Neural crest cell (in vitro differentiated cells): ENCODE measurements at places on chromosomes 2 and 18.

DNA sequence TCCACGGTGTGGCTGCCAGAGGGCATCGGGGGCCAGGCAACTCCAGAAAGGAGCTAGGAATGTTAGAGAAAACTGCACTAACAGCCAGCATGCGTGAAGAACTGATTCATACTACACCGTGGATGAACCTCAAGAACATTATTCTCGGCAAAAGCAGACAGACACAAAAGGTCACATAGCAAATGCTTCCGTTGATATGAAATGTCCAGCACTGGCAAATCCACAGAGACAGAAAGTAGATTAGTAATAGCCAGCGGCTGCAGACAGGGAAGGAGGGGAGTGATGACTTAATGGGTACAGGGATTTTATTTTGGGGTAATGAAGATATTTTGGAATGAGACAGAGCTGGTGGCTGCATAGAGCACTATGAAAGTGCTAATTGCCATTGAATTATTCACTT lies 37.4 kb downstream of the SCTR start:
- DNase-seq, result no peak

GRCh38 chr2:109527079-109527478 lies 86.7 kb downstream of the SEPTIN10 start:
- DNase-seq, result no peak

DNA sequence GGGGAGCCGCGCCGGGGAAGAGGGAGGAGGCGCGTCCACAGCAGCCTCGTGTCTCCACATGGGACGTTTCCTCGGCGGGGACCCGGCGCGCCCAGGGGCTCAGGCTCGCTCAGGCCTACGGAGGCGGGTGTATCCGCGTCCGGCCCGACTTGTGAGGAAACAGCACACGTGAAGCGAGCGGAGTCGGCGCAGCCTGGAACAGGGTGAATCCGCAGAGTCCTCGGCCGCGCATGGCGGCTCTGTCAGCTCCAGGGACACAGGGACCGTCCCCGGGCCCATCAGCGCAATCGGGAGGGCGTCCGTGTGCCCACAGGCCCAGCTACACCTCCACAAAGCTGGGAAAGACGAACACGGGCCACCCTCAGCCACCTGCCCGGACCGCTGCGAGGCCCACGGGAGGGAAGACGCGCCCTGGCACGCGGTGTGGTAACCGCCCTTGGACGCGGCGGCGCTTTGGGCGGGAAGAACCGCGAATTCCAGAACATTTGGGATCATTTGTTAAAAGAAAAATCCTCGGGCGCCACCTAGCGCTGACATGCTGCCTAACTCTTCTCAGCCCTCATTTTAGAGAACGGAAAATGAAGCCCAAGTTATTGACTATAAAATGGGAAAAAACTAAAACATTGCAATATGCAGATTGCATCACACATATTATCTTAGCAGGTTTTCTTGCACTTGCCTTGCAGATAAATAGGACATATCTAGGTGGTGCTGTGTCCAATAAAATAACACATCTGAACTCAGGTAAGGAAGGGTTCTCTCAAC lies 40.4 kb downstream of the TMEM18 start:
- DNase-seq, result peak; percentile 70

GRCh38 chr2:17515652-17516051 lies 2.6 kb downstream of the RAD51AP2 start:
- DNase-seq, result no peak

- no peak for DNase-seq
These were observed 22.1 kb downstream of the FIGN start for GRCh38 chr2:163713534-163714311.

DNA sequence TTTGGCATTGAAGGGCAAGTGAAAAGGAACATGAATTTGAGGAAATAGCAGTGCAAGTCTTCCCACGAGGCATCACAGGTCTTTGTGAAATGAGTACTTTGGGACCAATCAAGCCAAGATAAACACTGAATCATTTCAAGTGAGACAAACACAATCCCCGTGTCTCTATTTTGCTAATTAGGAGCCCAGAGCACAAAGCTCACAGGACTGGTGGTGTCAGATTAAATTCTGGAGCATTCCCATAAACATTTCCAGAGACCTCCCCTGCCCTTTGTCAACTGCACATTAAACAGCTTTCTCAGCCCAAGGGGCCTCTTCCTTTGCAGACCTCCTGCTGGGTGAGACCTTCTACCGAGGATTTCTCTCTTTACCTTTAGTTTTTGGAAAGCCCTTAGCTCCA lies 50.7 kb downstream of the DAPL1 start:
- no peak for DNase-seq

GRCh38 chr2:198657512-198658121 lies 800.1 kb downstream of the SATB2 start:
- peak; percentile 14 for DNase-seq

DNA sequence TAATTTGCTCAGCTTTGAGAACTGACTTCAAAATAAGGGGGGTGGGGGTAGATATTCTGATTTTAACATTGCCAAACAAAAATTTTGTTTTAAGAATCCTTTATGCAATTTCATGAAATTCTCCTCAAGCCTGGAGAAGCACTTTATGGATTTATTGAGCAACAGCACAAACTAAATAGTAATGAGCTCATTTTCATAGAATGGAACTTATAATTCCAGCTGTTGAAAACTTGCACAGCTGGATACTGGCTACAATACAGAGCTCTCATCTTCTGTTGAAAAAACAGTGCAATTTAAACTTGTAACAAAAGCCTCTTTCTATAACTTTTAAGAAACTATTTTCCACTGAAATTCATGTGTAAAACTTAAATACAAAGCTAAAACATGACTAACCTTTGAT lies 137.6 kb upstream of the FN1 start:
- DNase-seq, result no peak

GRCh38 chr2:70958759-70959158 lies 19.7 kb upstream of the ANKRD53 start:
- DNase-seq, result no peak

DNA sequence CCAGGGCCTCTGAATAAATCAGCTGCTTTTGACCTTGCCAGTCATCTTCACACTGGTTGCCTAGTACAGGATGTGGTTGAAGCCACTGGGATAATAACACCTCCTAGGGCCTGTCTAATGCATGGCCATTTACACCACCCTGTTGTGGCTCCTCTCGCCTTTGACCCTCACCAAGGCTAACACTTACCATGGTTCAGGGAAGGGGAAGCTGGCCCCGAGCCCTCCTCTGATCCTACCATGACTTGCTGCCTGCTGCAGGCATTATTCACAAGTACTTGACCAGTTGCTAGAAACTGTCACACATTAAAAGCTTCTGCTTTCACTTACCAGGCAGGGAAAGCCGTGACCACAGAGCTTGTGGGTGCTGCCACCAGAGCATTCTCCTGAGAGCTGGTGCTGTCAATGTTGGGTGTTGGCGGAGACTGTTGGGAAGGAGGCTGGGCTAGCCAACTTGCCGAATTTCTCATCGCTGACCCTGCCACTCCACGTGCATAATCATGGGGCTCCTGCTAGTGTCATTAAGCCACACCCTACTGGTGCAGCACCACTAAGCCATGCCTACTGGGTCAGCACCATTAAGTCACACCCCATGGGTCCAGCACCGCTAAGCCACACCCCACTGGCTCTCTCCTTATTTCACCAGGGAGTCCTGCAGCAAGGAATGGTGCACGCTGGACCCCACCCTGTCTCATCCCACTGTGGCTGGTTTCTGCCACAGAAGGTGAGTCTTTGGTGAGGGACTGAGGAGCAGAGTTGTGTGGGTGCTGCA lies 47.0 kb upstream of the TTC39C start:
- no peak for DNase-seq

DNA sequence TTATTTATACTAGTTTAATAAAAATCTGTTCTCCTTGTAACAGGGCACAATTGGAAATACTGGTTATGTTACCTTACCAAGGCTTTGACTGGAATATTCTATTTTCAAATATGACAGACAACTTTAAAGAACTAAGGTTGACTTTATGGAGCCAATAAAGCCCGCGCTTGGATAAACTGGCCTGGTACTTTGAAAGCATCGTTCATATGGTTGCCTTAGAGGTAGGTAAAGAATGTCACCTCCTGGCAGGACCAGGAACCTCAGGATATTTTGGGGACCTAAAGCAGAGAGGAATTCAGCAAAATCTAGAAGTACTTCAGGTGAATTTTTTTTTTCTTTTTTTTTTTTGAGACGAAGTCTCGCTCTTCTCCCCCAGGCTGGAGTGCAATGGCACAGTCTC lies 71.2 kb upstream of the CREB1 start:
- DNase-seq, result no peak

- DNase-seq, result no peak
These were observed at the start of gene MFSD2B for GRCh38 chr2:24009680-24010476. Gene MFSD2B, plus strand, starts transcription at chr2:24010085. Its CDS starts 12 bp downstream, at chr2:24010097.

DNA sequence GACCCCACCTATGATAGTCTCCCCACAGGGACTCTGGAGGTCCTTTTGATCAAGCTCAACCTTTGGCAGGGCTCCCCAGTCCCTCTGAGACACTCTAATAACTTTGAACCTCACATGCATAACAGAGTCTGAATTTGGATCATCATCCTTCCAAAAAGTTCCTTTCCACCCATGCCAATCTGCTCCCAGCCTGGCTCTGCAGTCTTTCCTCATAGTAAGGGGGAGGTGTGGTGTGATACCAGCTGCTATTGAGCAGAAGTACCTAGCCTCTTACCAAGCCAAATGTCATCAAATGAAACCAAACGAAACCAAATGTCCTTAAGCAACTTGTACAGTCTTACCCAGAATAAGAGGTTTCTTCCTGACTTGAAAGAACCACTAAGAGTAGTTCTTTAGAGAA lies 36.5 kb downstream of the DTNA start:
- DNase-seq, result no peak

DNA sequence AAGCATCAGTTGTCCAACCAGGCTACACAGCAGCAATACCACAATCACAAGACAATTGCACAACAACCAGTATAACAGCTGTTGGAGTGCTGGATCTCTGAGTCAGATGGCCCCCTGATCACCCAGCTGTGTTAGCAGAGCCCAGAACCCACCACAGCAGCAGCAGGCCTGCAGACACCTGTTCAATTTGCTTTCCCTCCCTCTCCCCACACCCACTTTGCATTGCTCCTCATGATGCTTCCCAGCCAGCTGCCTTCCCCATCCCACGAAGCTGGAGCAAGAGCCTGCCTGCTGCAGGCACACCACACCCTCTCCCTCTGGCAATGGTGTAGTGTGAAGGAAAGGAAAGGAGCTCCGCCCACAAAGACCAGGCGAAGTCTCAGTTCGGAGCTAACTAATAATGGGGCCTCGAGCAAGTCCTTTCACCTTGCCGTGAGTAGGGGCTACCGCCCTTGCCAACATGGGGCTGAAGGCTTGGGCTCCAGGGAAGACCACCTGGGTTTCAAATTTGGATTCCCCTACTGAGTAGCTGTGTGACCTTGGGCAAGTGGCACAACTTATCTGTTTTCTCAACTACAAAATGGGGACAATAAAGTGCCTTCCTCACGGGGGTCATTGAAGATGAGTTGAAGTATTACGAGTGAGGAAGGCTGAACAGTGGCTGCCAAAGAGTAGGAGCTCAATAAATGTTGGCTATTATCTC lies 19.4 kb upstream of the ZBTB7C start:
- no peak for DNase-seq

GRCh38 chr2:106566050-106566449 lies 78.9 kb downstream of the CD8B2 start:
- DNase-seq, result no peak

GRCh38 chr2:156341452-156342253 lies 9.1 kb upstream of the NR4A2 start:
- peak; percentile 76 for DNase-seq

DNA sequence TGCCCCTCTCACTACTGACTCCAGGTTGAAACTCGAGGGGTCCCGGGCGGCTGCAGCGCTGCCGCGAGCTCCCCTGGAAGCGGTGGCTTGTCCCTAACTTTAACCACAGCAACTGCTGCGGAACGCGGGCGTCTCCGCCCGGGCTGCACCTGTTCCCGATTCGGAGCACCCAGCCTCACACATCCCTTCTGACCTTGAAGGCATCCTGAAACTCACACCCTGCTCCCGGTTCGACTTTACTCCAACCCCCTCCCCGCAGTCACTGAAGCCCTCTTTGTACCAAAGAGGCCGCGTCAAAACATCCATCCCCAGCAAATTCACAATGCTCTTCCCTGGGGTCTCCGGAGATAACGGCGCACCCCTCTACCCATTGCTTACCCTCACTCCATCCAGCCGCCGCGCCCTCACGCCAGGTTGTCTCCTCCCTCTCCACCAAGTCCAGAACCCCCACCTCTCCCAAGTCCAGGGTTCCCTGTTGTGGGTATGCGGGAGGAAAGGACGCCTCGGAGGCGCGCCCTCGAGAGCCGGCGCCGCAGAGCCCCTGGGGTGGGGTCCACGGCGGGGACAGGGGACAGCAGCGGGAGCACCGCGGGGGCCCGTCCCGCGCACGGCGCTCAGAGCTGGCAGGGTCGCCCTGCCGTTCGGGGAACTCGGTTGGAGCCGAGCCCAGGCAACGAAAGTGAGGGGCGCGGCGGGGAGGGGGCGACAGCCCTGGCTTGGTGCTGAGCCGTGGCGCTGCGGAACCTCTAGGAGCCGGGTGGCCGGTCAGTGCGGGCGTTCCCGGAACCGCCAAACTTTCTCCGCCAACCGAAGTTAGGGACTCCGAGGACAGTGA lies 934 bp downstream of the MYO5B start:
- DNase-seq, result no peak

DNA sequence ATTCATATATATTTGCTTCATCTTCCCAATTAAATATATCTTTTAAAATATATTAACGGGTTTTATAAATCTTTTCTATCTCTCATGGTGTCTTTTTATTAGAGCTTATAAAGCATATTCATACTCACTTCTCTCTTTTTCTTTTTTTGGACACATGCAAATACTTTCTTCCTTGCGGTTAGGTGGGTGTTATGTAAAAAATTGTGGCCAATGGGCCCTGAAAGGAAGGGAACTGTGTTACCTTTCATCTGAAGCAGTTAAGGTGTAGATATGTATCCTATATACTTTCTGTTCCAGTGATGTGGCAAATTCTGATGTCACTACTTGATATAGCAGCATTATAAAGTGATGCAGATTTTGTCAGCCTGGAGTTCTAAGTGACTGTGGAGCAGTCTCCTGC lies 714.5 kb downstream of the PLCL1 start:
- no peak for DNase-seq

DNA sequence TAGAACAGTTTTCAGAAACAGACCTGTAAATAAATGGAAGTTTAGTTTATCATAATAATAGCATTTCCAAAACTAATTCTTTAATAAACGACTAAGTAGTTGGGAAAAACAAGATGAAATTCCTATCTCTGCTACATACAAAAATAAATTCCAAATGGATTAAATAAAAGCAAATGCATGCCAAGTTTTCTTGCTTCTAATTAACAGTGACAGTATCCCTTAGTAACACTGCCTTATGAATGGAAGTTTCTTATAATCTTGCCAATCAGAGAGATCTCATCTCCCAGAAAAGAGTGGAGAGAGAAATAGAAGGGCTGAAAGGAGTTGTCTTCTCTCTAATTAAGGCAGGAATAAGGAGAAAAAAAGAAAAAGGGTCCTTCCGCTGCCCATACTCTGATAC lies 133.9 kb downstream of the GFPT1 start:
- no peak for DNase-seq

DNA sequence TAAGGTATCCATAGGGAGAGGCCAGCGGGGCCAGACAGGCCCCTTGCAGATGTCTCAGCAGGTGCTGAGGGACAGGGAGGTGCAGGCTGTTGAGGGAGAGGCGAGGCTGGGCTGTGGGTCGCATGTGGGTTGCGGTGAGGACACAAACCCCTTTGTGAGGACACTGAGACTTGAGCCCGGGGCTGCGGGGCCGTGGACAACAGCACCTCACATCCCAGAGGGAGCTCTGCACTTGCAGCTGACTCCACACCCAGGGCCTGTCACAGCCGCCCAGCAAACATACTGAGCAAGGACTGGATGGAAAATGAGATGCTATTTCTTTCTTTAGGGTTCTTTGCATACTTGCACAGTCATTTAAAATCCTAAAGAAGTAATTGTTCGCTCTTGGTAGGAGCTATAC lies 95.3 kb upstream of the NFATC1 start:
- DNase-seq, result no peak

- DNase-seq, result no peak
These were observed 12.9 kb downstream of the STAT1 start for GRCh38 chr2:191001032-191001431.
